ENCODE measurements at places on chromosomes 6 and 20. TPM values are rescaled to one million over a fixed set of nuclear protein-coding genes. Genes with fewer than 3 reads are reported as not detected.

PAX1 gene
- not detected for total RNA-seq

GINS1 gene
- 0.47 TPM for total RNA-seq

ARMH2 gene
- total RNA-seq = not detected

PNPLA1 gene
- 0.12 TPM for total RNA-seq

GRCh38 chr6:150273457-150274309 is 95.1 kb upstream of the IYD start:
- no peaks in the 10 kb centered on the region for H3K36me3 ChIP-seq
- H3K27me3 ChIP-seq = no peaks in the 10 kb centered on the region
- H3K4me1 ChIP-seq = no peaks in the 10 kb centered on the region
- no peak overlapping the region for H3K27ac ChIP-seq

DNA sequence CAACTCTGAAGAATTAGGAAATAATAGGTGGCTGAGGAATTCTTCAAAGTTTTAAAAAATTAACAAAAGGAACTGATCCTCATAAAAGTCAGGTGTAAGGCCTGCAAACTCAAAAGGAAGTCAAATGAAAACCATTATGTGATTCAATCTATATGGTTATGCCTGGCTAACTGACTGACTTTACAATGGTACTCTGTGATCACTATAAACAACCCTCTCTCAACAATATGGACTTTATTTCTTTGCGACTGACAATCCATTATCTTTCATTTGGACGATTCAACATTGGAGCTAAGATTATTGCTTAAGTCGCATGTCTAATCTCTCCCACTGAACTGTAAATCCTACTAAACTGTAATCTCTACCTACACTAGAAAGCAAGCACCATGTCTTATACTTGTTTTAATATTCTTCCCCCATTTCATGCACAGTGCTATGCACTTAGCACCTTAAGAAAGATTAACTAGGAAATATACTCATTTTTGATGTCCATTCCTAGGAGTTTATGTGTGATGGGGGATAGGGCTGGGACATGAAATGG is 1.4 kb downstream of the STK38 start:
- no peak for DNase-seq
- no peak overlapping the region for H3K4me3 ChIP-seq
- no peaks in the 10 kb centered on the region for H3K36me3 ChIP-seq
- no peak overlapping the region for H3K27ac ChIP-seq

DNA sequence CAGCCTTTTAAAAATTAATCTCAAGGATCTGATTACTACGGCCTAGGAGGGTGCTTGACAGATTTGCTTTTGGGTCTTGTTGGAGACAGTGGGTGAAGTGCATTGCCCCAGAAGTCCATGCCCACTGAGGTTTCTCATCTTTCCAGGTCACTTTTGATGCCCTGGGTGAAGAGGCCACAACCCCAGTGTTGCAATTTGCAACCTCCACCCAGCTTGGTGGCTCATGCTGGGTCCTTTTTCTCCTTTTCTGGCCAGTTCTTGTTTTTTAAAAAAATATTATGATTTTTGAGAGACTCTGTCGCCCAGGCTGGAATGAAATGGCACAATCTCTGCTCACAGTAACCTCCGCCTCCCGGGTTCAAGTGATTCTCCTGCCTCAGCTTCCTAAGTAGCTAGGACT is 9.4 kb downstream of the STX11 start:
- H3K36me3 ChIP-seq = no peaks in the 10 kb centered on the region
- no peaks in the 10 kb centered on the region for H3K27me3 ChIP-seq
- no peak for DNase-seq
- H3K27ac ChIP-seq = no peak overlapping the region
- no peaks in the 10 kb centered on the region for H3K4me1 ChIP-seq

- DNase-seq = no peak
- H3K4me3 ChIP-seq = no peak overlapping the region
- no peak overlapping the region for H3K27ac ChIP-seq
- H3K36me3 ChIP-seq = no peaks in the 10 kb centered on the region
- H3K27me3 ChIP-seq = no peaks in the 10 kb centered on the region
Observed at GRCh38 chr6:149343501-149343900, 26.0 kb downstream of the TAB2 start.

DNA sequence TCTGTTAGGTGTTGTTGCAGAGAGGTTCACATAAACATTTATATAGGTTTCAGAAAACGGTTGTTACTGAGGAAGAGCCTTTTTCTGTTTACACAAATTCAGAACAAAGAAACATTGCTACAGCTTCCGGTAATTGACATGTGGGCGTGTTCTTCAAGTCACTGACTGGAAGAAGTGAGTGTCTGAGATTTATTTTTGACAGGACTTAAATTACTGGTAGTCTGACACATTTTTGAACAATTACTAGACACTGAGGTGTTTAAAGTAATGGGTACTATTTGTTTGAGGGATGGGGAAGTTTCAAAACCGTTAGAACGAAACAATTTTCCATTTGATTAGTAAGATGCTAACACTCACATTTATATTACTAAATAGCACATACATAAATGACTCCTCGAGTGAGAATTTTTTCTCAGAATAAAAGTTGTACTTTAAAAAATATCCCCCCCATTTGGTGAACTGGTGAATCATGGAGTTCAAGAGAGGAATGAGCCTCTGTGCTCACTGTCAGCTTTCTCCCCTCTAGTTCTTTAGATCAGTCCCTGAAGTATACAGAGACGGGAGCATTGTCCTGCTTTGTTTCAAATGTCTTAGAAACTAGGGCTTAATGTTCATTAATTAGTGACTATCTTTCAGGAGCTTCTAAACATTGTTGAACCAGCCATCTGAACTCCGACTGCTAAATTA is 98.7 kb downstream of the TSHZ2 start:
- H3K36me3 ChIP-seq = no peaks in the 10 kb centered on the region
- no peak for DNase-seq
- H3K27me3 ChIP-seq = no peaks in the 10 kb centered on the region
- no peak overlapping the region for H3K4me3 ChIP-seq
